ENCODE measurements at places on chromosomes 3 and 15.

- no peak for DNase-seq
These were observed 25.5 kb downstream of the CD276 start for GRCh38 chr15:73709686-73710085.

DNA sequence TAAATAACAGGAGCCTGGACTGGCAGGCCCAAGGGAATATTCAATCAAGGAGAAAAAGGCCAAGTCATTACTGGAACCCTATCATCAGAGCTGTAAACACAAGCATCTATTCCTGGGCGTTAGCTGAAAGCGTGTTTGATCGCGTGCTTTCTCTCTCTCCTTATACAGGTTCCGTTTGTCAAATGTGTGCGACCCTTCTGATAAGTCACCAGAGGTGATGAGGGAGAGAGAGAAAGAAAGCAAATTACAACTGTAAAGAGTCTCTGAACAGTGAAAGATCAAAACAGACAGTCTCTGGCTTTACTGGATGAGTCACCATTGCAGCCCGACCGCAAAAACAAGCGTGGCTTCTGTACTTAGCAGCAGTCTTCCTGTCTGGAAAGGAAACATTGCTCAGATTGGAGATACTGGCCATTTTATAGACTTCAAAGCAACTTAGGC, 39.5 kb upstream of the TPRG1 start:
- DNase-seq, result no peak

GRCh38 chr3:150733936-150734794, 28.8 kb downstream of the SIAH2 start:
- DNase-seq, result no peak

GRCh38 chr3:177459401-177459800, 262.1 kb upstream of the TBL1XR1 start:
- DNase-seq, result no peak

DNA sequence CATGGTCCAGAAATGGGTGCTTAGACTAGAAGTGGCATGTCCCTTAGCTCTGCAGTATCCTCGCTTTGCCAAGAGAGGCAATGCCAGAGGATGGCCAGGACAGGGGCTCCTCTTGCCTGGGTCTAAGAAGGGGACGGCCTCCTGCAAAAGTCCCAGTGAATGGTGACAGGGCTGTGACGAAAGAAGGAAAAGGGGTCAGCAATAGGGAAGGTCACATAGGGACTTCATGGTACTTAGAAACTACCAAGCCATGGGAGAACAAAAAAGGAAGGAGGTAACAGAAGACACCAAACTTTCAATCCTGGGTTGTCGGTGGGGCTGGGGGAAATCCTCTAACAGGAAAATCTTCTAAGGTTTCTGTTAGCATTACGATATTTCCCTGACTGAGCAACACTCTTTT, 36.2 kb upstream of the ATOSA start:
- no peak for DNase-seq

GRCh38 chr15:92941668-92942067, 41.5 kb downstream of the CHD2 start:
- no peak for DNase-seq

DNA sequence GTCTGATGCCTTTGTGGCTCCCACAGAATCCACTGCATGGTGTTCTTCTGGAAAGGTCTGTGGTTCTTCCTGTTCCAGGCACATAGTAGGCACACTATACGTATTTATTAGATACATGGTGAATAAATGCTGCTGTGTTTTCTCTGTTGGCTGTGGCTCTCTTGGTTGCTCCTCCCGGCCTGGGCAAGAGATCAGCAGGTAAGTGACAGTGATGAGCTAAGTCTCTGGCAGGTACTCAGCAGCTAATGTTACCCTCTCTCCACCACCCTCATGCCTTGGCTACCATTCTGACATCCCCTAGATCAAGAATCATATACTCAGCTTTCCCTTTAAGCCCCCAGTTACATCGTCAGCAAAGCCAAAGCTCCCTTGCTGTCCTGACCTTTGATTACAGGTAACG, 8.4 kb downstream of the SV2B start:
- DNase-seq, result no peak

Measured in HuH-7.5 (cell line).